ENCODE measurements at places on chromosomes 1 and 21.

GRCh38 chr21:26297851-26298250, 127.3 kb upstream of the APP start:
- H3K27ac ChIP-seq = no peak overlapping the region
- H3K4me1 ChIP-seq = no peaks in the 10 kb centered on the region
- no peak overlapping the region for H3K4me3 ChIP-seq
- DNase-seq = no peak
- H3K36me3 ChIP-seq = peaks cover 1% of the 10 kb centered on the region

DNA sequence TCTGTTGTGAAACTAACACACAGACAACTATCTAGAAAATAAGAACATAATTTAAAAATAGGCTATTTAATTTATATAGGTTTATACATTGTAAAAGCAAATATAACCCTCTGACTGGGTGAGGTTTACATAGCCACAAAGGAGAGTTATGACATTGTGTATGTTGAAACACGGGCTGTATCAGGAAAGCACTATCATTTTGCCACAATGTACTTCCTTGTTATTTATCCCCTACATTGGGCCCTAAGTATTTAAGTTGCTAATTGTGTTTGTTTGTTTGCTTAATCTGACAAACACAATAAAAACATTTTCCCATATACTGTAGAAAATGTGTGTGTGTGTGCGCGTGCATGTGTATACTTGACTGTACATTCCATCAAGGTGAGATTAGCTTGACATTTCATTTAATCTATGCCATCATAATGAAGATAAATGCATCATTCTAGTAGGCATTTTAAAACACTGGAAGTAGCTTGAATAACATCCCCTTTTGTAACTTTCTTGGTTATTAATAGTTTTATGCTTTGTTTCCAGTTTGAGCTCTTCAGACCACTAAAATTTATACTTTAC, 72.1 kb downstream of the RGS13 start:
- H3K4me3 ChIP-seq = no peak overlapping the region
- H3K27ac ChIP-seq = no peak overlapping the region
- H3K36me3 ChIP-seq = no peaks in the 10 kb centered on the region
- no peak for DNase-seq
- H3K27me3 ChIP-seq = peaks cover 6% of the 10 kb centered on the region
- H3K4me1 ChIP-seq = peaks cover 6% of the 10 kb centered on the region

DNA sequence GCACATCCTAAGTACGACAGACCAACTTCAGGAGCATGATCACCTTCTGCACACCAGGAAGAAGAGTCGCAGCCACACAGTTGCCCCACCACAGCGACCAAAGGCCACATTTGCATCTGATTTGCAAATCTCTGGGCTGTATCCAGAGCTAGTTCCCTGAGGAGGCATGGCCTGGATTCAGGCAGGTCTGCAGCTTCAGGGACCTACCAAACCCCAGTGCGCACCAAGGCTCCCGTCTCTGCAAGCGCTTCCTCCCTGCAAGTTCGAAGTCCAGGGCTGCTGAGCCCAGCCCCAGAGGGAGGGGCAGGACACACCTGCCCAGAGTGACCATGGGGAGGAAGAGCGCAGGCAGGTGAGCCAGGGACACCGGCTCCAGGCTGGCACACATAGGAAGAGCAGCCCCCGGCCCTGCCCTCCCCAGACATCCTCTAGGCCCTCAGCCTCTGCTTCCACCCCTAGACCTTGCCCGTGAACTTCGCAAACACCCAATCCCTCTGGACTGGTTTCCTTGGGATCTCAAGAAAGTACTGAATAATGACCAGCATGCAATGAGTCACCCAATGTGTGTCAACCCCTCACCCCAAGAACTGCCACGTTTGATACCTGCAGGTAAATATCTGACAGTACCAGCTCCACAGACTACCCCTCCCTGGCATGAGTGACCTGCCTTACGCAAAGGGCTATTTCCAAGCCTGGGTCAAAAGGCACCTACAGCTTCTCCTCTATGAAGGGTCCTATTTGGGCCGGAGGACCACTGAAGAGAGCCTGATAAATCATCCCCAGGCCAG, 36.8 kb downstream of the CASZ1 start:
- H3K36me3 ChIP-seq = no peaks in the 10 kb centered on the region
- peaks cover 7% of the 10 kb centered on the region for H3K4me1 ChIP-seq
- no peak overlapping the region for H3K27ac ChIP-seq
- H3K27me3 ChIP-seq = peaks cover 6% of the 10 kb centered on the region
- DNase-seq = no peak
- no peak overlapping the region for H3K4me3 ChIP-seq

DNA sequence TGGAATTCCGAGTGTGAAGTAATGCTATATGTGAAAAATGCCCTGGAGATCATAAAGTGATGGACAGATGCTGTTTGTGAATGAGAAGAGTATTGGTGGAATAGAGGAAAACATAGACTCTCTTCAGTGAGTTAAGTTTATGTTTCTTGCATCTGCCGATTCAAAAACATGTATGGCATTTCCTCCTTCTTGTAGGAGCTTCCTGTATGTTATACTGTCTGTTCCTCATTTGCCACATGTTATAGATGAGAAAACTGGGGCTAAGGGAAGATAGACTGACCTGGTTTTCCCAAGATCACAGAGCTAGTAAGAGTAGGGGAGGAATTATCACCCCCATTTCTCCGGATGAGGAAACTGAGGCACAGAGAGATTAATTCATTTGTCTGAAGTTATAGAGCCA, 41.1 kb upstream of the IL20 start:
- H3K36me3 ChIP-seq = peaks cover 2% of the 10 kb centered on the region

DNA sequence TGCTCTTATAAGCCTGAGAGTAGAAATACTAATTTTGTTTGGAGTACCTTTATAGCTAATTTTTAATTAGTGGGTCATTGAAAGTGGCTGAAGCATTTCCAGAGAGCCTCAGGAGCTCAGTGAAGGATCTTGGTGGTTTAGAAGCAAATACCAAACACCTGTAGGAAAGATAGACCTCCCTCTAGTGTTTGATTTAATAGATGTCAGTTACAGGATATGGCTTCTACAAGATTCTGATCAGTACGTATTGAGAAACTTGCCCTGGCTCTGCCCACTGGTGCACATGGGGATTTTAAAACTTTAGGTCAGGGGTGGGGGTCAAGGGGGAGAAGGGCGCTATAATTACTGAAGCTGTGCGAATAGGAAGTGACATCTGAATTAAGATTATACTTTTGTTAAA, 122.2 kb downstream of the POU2F1 start:
- H3K4me1 ChIP-seq = peaks cover 5% of the 10 kb centered on the region
- H3K4me3 ChIP-seq = no peak overlapping the region
- no peaks in the 10 kb centered on the region for H3K27me3 ChIP-seq
- DNase-seq = no peak
- H3K36me3 ChIP-seq = peaks cover 4% of the 10 kb centered on the region

DNA sequence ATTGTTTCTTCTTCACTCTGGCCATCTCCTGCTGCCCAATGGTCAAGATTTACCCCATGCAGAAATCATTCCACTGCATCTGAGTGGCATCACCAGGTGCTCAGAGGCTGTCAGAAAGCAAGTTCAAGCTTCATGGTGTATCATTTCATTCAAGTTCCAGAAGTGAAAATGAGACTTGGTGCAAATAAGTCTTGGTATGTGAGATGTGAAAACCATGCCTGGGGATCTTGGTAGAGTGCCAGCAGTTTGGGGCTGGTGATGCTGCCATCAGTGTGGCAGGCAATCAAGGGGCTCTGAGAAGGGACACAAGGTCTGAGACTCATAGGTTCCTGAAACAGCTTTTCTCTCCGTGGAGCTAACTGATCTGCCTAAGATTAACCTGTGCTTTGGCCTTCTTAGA, 52.0 kb downstream of the CD2 start:
- H3K36me3 ChIP-seq = peaks cover 27% of the 10 kb centered on the region
- no peaks in the 10 kb centered on the region for H3K27me3 ChIP-seq
- DNase-seq = peak; percentile 62
- H3K27ac ChIP-seq = peak overlapping the region; percentile 84
- peak overlapping the region; percentile 73 for H3K4me3 ChIP-seq

- H3K27me3 ChIP-seq = no peaks in the 10 kb centered on the region
- no peak overlapping the region for H3K27ac ChIP-seq
- no peak for DNase-seq
- no peaks in the 10 kb centered on the region for H3K4me1 ChIP-seq
- no peaks in the 10 kb centered on the region for H3K36me3 ChIP-seq
These were observed 55.9 kb upstream of the SOX13 start for GRCh38 chr1:204017032-204017431.

- no peak for DNase-seq
- peaks cover 1% of the 10 kb centered on the region for H3K36me3 ChIP-seq
- H3K27me3 ChIP-seq = peaks cover 30% of the 10 kb centered on the region
- H3K4me1 ChIP-seq = peaks cover 28% of the 10 kb centered on the region
- no peak overlapping the region for H3K4me3 ChIP-seq
- no peak overlapping the region for H3K27ac ChIP-seq
These were observed 69.9 kb upstream of the TARDBP start for GRCh38 chr1:10942542-10942912.

DNA sequence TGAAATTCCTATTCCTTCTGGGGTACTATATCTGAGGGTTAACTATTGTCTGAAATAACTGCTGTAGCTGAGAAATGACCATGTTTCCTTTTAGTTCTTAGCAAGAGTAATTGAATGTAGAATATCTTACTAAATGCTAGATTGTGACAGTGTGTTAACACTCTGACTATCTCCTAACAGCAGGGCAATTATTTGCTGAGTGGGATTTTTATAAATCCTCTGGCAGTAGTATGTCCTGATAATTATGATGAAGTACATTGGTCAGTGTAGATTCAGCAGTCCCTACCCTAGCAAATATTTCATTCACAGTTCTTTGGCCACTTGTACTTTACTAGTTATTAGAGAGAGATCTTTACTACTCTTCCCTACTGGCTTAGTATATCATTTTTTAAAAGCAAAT, 138.6 kb downstream of the SPATA17 start:
- H3K4me3 ChIP-seq = no peak overlapping the region
- H3K27me3 ChIP-seq = no peaks in the 10 kb centered on the region
- no peak for DNase-seq
- H3K4me1 ChIP-seq = no peaks in the 10 kb centered on the region

GRCh38 chr21:31952828-31953227, 80.0 kb downstream of the HUNK start:
- H3K27me3 ChIP-seq = peaks cover 31% of the 10 kb centered on the region
- peaks cover 2% of the 10 kb centered on the region for H3K36me3 ChIP-seq
- DNase-seq = no peak
- H3K27ac ChIP-seq = no peak overlapping the region

DNA sequence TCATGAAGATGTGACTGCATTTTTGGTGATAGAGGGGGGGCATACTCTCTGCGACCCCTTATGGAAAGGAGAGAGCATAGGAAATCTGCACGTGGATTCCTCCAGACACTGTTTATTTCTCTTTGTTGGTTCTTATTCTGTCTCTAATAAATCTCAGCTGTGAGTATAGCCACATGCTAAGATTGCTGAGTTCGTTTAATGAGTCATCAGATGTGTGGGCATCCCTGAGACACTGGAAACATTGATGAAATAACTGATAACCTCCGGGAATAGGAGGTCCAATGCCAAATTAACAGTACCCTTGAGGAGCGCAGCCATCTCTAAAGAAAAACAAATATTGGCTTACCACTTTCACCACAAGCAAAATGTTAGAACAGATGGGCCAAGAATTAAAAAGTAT, 880.2 kb upstream of the NEGR1 start:
- H3K27me3 ChIP-seq = no peaks in the 10 kb centered on the region
- no peaks in the 10 kb centered on the region for H3K36me3 ChIP-seq
- no peak overlapping the region for H3K4me3 ChIP-seq

DNA sequence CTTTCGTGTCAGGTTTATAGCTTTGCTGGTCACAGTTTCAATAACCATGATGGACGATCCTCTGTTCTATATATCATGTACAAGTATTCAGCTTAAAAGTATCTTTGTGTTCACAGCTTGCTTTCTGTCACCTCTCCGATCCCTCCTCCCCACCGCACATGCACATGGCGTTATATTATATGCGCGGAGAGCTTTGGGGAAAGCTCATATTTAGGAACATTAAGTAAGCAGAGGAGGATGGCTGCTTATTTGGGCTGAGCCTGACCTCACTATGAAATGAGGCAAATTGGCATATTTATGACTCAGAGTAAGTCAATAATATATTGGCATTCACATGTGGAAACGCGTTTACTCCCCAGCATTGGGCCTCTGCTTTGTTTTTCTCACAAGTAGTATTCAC, 360.5 kb downstream of the HLX start:
- peaks cover 10% of the 10 kb centered on the region for H3K27me3 ChIP-seq
- no peak for DNase-seq
- H3K4me3 ChIP-seq = no peak overlapping the region
- H3K4me1 ChIP-seq = no peaks in the 10 kb centered on the region

- no peaks in the 10 kb centered on the region for H3K4me1 ChIP-seq
- DNase-seq = no peak
- peak overlapping the region; percentile 11 for H3K4me3 ChIP-seq
- H3K27me3 ChIP-seq = peaks cover 44% of the 10 kb centered on the region
- no peaks in the 10 kb centered on the region for H3K36me3 ChIP-seq
These were observed 1.0 kb downstream of the PLPP3 start for GRCh38 chr1:56578138-56578962.
